Body of pancreas (tissue), 4 donors: ENCODE measurements at places on chromosomes 6 and 20.

- H3K27ac ChIP-seq, result no peak overlapping the region
- DNase-seq, result no peak
- no peaks in the 10 kb centered on the region for H3K4me1 ChIP-seq
- no peak overlapping the region for H3K4me3 ChIP-seq
- H3K27me3 ChIP-seq, result no peaks in the 10 kb centered on the region
- H3K36me3 ChIP-seq, result no peaks in the 10 kb centered on the region
These were observed 12.8 kb downstream of the C6orf141 start for GRCh38 chr6:49563006-49563886.

- H3K4me3 ChIP-seq, result no peak overlapping the region
- DNase-seq, result no peak
- H3K27ac ChIP-seq, result no peak overlapping the region
- H3K4me1 ChIP-seq, result peaks cover 7% of the 10 kb centered on the region
- H3K27me3 ChIP-seq, result peaks cover 2% of the 10 kb centered on the region
These were observed 5.9 kb upstream of the VSTM2L start for GRCh38 chr20:37896932-37897548.

DNA sequence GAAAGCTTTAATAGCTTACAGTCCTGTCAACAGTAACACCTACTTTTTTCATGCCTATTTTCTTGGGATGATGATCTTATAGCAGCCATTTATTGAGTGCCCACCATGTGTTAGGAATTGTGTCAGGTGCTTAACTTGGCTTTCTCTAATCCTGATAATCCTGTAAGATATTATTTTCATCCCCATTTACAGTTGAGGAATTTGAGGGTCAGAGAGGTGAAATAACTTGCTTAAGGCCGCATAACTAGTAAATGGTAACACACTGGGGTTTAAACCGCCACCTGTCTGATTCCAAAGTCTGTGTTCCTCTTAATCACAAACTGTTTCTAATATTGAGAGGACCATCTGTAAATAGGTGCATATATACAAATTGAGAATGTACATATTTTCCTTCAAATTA lies 55.5 kb downstream of the NCOA3 start:
- no peak overlapping the region for H3K4me3 ChIP-seq
- H3K4me1 ChIP-seq, result peaks cover 19% of the 10 kb centered on the region
- no peak for DNase-seq
- no peaks in the 10 kb centered on the region for H3K36me3 ChIP-seq

DNA sequence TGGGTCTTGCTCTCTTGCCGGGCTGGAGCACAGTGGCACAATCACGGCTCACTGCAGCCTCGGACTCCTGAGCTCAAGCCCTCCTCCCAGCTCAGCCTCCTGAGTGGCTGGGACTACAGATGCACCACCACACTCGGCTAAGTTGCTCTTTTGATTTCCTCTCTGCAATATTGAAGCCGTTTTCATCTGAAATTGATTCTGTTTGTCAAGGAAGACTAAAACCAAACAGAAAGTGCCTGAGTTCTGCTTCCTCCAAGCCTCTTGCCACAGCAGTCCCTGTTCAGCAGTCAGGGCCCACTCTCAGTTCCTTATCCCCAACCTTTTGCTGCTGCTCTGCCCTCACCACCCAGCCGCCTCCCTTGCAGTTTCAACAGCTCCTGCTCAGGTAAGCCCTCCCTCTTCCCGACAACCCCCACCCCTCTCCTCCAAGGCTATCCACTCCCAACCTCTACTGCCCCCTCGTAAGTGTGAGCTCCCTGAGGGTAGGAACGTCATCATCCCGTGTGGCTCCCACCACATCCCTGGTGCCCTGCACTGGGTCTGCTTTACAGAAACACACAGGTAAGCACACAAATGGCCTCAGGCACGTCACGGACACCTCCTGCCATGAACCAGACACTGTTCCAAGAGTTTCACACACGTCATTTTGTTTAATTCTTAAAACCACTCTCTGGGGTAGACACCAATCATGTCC lies 70.7 kb upstream of the TAB2 start:
- H3K4me1 ChIP-seq, result no peaks in the 10 kb centered on the region
- H3K4me3 ChIP-seq, result no peak overlapping the region
- no peaks in the 10 kb centered on the region for H3K27me3 ChIP-seq

GRCh38 chr20:58482416-58482815 lies 32.8 kb downstream of the APCDD1L start:
- H3K4me1 ChIP-seq, result no peaks in the 10 kb centered on the region
- no peaks in the 10 kb centered on the region for H3K36me3 ChIP-seq
- H3K27ac ChIP-seq, result no peak overlapping the region
- no peak overlapping the region for H3K4me3 ChIP-seq

- no peaks in the 10 kb centered on the region for H3K4me1 ChIP-seq
- no peak overlapping the region for H3K27ac ChIP-seq
- H3K27me3 ChIP-seq, result no peaks in the 10 kb centered on the region
- H3K36me3 ChIP-seq, result no peaks in the 10 kb centered on the region
These were observed 71.8 kb upstream of the CENPW start for GRCh38 chr6:126268092-126268491.

DNA sequence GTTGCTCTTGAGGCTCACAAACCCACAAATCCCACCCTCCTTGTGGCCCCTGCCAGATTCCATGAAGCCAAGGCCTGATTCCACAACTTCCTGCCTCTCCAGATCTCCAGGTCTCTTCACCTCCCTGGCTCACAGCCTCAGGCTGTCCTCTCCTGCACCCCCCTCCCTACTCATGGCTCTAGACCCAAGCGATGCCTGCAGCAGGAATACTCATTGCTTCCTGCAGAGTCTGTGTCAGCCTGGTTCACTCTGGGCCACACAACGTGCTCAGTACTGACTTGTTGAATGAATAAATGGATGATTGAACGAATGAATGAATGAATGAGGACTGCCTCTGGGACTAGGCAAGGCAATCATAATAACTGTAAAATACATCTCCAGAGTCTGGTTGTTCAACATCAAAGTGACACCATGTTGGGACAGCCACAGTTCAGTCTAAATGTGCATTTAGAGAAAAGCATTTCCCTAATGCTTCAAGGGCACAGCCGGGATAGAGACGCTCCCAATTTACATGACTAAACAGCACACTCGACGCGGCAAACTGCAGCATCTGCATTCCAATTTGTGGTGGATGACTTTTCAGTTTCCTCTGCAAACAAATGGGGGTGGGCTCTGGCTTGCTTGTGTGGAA lies 139.9 kb downstream of the GRM4 start:
- no peak for DNase-seq
- H3K27me3 ChIP-seq, result no peaks in the 10 kb centered on the region
- no peak overlapping the region for H3K4me3 ChIP-seq
- H3K27ac ChIP-seq, result no peak overlapping the region
- no peaks in the 10 kb centered on the region for H3K36me3 ChIP-seq

DNA sequence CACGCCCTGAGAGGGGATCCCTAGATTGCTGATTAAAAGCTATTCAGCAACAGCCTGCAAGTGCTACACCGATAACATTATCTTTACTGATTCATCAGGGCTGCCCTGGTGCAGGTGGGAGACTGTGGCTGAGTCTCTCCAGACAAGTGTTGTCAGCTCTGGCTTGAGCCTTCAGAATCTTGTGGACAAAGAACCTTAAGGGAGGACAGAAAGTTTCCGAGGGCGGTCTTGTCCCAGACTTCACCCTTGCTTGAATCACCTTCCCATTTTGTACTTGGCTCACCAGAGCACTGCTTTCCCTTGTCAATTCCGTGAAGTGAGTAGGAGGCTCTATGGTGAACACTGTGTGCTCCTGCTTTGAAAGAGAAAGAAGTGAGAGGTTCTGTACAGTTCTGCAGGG lies 88.6 kb upstream of the PCSK2 start:
- no peaks in the 10 kb centered on the region for H3K27me3 ChIP-seq
- no peaks in the 10 kb centered on the region for H3K4me1 ChIP-seq
- H3K4me3 ChIP-seq, result no peak overlapping the region
- DNase-seq, result no peak

DNA sequence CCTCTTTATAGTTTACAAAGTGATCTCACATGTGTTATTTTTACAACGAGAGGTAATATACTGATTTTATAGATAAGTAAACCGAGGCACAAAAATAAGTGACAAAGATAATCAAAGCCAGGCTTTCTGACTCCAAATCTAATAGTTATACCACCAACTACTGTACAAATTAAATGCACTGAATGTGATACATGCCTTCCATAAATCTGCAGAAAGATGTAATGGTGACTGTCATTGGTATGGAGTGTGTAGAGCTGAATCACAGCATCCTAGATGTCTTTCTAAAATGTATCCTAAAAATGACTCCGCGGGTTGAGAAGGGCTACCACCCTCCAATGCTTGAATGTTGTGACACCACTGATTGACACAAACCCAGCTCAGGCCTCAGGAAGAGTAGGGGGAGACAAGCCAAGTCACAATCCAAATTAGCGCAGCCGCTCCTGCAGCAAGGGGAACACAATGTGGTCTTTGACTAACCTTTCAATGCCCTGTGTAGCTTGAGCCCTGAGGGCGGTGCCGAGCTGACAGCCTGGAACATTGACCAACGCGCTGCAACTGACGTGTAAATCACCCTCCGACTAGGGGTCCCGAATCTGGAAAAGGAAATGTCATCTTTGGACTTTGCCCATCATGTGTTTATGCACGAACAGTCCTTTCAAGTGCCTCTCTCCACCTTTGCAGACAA lies 136.8 kb downstream of the OLIG3 start:
- peaks cover 4% of the 10 kb centered on the region for H3K4me1 ChIP-seq
- H3K4me3 ChIP-seq, result no peak overlapping the region
- H3K27ac ChIP-seq, result no peak overlapping the region

- peak; percentile 9 for DNase-seq
- H3K27me3 ChIP-seq, result no peaks in the 10 kb centered on the region
- H3K4me3 ChIP-seq, result peak overlapping the region; percentile 47
- peak overlapping the region; percentile 90 for H3K27ac ChIP-seq
- no peaks in the 10 kb centered on the region for H3K36me3 ChIP-seq
These were observed 3.0 kb downstream of the PRSS16 start for GRCh38 chr6:27250277-27251111.

DNA sequence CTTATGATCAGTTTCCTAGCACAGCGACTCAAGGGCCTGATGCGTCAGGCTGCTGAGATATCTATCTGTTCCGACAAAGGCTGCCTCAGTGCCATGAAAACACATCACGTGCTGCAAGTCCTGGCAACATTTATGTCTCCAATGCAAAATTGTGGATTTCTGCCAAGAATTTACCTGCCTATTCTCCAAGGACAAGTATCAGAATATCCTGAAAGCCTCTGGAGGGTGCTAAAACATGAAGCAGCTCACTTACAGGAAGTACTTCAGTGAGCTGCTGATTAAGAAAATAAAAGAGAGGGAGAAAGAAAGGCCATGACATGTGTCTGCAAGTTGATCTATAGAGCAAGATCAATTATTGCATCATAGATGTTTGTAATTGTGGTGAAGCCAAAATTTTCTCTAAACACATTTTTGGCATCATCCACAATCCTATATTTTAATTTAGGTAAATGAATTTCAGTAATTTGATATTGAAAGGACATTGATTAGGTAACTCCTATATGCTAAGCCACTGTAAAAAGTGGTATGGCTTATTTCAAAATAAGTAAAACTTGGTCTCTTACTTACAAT lies 25.8 kb upstream of the TPBG start:
- no peak overlapping the region for H3K27ac ChIP-seq
- no peaks in the 10 kb centered on the region for H3K36me3 ChIP-seq
- no peaks in the 10 kb centered on the region for H3K4me1 ChIP-seq
- DNase-seq, result no peak
- H3K4me3 ChIP-seq, result no peak overlapping the region

- no peak for DNase-seq
- no peak overlapping the region for H3K27ac ChIP-seq
- H3K4me1 ChIP-seq, result no peaks in the 10 kb centered on the region
- H3K27me3 ChIP-seq, result no peaks in the 10 kb centered on the region
These were observed 48.9 kb upstream of the TFAP2A start for GRCh38 chr6:10463491-10464481.

GRCh38 chr6:126054802-126055201 lies 68.5 kb downstream of the TRMT11 start:
- DNase-seq, result no peak
- no peaks in the 10 kb centered on the region for H3K36me3 ChIP-seq
- H3K27ac ChIP-seq, result no peak overlapping the region
- H3K27me3 ChIP-seq, result no peaks in the 10 kb centered on the region
- H3K4me3 ChIP-seq, result no peak overlapping the region
